EH (cell line): ENCODE measurements at places on chromosomes 4 and X.
A peak's percentile ranks its signal among the peaks of the same experiment; 100 is the strongest.

- no peak for DNase-seq
Measured at GRCh38 chr4:26907731-26908599, 47.3 kb downstream of the STIM2 start.

- DNase-seq: no peak
Measured at GRCh38 chr4:44118971-44119680, 329.5 kb downstream of the KCTD8 start.

DNA sequence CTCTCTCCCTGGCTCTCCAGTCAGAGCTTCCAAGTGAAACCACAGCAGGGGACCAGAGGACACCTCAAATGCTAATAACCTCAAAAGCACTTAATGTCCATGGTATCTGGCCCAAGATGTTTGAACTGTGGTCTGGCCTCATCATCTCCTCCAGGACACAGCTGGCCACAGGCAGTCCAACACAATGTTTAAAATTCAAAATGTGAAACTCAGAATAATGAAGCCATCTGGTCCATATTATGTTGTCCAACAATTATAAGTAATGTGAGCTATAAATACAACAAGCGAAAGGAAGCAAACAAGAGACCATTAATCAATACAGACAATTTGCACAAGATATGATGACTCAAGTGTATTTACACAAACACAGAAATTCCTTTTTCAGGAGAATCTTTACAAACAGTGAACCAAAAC, 90.7 kb upstream of the S100G start:
- DNase-seq: peak; percentile 47

GRCh38 chr4:72505314-72505744, 63.7 kb downstream of the ADAMTS3 start:
- peak; percentile 70 for DNase-seq
